ENCODE measurements at places on chromosomes 5 and 9.

DNA sequence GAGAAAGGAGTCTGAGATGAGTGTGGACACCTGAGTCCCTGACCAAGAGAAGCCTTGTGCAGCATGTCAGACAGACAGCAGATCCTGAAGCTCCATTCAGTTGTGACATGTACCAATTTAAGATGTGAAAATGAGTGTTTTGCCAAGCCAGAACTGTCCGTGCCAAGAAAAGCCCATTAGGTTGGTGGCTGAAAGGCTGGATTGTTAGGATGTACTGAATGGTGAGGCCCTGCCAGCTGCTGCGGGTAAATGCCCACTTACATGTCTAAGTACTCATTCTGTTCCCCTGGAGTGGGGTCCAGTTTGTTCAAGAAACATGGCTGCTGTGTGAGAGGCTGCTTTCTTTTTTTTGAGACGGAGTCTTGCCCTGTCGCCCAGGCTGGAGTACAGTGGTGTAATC is 14.6 kb downstream of the DAPK1 start:
- no peak for DNase-seq

GRCh38 chr5:101605700-101606099 is 690.4 kb downstream of the SLCO4C1 start:
- no peak for DNase-seq

DNA sequence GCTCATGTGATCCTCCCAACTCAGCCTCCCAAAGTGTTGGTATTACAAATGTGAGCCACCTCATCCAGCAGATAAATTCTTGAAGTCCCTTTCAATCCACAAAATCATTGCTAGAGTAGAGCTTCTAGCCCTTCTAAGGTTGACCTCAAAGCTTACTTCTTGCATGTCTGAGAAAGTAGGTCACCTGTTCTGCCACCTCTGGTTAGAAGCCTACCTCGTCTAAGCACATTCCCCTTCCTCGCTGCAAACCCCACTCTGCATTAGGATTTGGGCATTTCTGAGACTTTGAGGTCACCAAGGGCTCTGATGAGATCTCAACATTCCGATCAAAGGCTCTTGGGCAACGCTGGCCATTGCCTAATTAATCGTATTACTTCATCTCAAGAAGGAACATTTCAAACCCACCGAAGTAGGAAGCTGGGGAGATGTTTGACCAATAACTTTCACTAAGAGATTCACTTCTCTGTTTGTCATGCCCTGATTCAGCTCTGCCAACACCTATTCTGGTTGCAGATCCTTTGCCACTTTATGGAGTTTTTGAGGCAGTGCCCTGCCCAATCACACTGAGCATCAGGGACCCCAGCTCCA is 8.6 kb downstream of the ADAM19 start:
- no peak for DNase-seq

- peak; percentile 44 for DNase-seq
These were observed 29.3 kb upstream of the UBE2QL1 start for GRCh38 chr5:6419340-6419852.

GRCh38 chr9:95100071-95100627 is 217.4 kb downstream of the FANCC start:
- DNase-seq, result peak; percentile 54

DNA sequence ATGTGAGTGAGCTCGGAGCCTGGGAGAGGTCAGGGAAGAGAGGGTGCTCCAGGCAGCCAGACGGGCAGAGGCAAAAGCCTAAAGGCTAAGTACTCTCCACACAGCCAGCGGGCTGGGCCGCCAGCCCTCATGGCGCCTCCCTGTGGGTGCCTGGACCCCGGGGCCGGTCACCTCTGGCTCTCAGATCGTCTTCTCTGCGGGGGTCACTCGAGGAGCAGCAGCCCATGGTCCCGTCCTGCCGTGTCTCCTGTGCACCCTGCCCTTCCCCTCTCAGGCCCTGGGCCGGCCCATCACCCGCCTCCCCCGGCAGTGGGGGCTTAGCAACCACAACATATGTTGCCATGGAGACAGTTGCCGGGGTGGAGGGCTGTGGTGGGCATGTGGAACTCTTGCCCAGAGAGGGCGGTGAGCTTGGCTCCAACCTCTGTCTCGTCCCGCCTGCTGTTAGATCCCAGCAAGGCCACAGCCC is 4.2 kb downstream of the AK1 start:
- no peak for DNase-seq

- no peak for DNase-seq
These were observed 630.6 kb upstream of the SEMA6A start for GRCh38 chr5:117204926-117205869.

- peak; percentile 78 for DNase-seq
These were observed 620.3 kb upstream of the WWC1 start for GRCh38 chr5:167671176-167671575.

GRCh38 chr9:123945532-123945931 is 15.6 kb upstream of the DENND1A start:
- no peak for DNase-seq

DNA sequence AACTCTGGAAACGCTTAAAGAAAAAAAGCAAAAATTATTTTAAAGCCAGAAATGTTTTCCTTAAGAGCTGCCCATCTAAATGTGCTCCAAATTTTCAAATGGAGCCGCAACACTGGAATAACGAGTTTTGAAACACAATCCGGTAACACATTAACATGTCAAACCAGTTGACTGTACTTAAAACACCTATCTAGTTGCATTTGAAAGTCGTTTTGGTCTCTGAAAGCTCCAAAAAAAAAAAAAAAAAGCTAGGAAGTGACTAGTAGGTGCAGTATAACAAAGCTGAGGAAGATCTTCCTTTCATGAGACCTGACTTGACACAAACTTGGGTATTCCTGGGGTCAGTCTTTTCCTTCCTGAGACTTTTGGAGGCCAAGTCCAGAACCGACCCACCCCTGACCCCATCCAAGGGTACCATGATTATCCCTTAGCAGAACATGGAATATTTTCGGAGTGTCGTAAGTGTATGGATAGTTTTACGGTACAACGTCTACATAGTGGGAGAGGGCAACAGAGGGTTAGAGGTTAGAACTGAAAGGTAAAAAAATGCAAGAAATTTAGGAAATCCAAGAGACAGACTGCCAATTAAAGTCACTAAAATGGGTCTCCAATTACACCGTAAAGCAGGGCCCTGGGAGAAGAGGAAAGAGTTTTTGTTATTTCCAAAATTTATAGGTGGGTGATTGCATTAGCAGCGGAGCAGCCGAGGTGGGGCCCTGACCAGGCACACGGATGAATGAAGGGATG is 812 bp downstream of the CETN3 start:
- no peak for DNase-seq

DNA sequence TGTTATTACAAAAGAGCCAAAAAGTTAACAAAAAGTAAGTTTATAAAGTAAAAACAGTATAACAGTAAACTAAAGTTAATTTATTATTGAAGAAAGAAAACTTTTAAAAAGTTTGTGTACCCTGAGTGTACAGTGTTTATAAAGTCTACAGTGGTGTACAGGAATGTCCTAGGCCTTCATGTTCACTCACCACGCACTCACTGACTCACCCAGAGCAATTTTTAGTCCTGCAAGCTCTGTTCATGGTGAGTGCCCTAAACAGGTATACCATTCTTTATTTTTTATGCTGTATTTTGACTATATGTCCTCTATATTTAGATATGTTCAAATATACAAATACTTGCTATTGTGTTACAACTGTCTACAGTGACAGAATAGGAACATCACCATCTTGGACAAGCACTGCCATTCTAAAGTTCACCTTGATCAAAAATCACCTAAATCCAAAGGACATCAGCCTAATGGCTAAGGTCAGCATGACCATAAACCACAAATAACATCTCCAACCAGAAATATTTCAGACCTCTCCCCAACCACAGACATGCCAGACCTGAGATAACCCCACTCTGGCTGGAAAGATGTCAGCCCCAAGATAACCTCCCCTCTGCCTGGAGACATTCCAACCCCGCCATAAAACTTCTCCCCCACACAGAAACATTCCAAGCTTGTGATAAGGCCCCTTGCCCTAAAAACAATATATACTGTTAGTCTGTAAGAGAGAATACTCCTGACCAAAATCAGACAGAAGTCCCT is 56.1 kb downstream of the AGXT2 start:
- DNase-seq, result peak; percentile 23

DNA sequence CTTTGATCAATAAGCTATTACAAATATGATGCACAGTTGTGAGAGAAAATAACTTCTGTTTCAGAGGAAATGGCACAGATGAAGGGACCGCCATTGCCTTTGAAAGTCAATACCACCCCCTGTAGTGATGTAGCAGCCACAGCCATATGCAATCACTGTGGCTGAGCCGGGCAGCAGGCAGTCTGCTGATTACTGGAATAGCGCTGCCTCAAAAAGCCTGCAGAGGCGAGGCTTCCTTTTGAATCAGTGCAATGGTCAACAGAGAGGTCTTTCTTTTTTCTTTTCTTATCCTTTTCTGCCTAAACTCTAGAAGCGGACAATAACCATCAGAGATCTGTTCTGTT is 265.1 kb upstream of the TAS2R1 start:
- DNase-seq, result no peak

GRCh38 chr5:561408-561807 is 37.2 kb upstream of the SLC9A3 start:
- DNase-seq, result no peak

- no peak for DNase-seq
These were observed 74.7 kb upstream of the IFNE start for GRCh38 chr9:21556581-21557427.

GRCh38 chr9:137509198-137509597 is 41.0 kb downstream of the PNPLA7 start:
- DNase-seq, result no peak

DNA sequence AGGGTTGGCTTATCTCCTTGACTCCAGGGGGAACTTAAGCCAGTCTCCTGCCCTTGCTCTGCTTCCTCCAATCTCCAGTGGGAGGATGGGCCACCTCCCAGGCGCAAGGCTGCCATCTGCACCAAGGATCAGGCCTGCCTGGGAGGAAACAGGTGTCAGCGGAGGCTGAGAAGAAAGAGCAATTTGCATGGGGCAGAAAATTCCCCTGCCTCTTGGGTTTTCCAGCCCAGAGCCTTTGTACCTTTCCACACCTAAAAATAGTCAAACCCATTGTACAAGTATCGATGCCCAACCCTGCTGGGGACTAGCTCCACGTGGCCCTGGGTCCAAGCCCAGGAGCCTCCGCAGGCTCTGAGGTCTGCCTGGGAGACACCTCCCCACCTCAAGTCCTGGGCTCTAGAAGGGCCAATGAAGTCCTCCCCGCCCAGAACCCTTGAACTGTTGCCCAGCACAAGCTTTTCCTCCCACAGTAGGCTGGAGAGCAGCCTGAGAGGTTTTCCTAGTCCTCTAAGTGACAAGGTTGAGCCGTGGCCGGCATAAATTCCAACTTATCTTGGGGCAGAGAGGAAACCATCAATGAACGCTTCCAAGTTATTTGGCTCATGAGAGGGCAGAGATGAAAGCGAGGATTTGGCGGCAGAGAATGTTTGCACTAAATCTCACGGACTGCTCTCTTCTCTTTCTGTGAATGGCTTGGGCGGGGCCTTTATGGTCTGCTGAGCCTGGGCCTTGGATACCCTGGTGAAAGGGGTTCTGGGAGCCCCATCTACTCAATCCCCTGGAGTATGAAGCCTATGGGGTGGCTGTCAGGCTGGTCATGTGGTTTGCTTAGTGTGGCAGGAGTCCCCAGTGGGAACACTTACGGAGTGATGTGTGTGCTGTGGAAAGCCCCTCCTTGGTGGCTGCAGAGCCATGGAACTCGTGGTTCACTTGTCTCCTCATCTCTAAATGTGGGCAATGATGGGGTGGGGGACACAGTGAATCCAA is 15.6 kb downstream of the JADE2 start:
- no peak for DNase-seq

- DNase-seq, result no peak
These were observed 201.6 kb downstream of the DCP2 start for GRCh38 chr5:113178073-113178779.

DNA sequence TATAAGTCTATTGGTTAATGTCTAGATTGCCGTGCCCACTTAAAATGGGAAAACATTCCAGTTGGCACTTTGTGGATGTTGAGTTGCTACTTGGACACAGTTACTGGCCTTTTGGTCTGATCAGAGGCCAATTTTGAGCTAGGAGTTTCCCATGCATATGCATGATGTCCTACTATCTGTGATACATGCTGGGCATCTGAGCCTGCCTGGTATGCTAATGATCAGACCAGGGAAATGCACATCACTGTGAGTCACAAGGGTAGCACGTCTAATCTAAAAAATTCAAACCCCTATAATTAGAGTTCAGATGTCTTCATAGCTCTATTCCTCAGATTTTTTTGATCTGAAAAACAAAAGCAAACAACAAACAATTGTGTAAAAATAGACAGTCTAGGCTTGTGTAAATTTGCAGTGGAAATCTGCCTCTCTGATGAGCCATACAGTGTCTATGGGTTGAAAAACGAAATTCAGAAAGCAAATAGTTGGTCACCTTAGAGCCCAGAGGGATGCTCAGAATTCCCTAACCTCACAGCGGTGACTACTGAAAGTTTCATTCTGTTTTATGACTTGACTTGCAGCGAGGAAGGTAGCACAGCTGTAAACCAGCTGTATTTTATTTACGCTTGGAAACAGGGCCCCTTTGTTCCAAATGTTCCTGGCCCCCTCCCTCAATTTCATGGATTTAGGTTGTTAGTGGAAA is 37.3 kb downstream of the PALM2AKAP2 start:
- peak; percentile 71 for DNase-seq

DNA sequence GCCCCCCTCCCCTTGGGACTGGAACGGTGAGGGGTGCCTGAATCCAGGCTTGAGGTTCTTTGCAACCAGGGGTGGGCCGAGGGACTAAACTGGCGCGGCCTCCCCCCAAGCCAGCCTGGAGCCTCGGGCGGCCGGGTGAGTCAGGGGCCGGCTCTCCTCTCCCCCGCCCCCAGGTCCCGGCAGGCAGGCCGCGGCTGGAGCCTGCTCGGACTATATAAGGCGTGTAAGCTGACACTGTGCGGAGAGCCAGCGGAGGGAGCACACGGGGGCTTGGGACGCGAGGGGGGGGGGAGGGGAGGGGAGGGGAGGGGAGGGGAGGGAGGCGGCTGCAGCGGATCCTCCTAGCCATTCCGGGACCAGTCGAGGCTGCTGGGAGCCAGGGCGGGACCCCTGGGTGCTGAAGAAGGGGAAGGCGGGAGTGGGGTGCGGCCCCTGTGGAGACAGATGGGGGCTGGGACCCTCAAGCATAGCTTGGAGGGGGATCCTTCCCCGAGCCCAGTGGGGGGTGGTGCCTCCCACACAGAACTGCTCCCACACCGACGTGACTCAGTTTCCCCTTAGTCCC is 595 bp downstream of the PDLIM7 start:
- DNase-seq, result peak; percentile 98

DNA sequence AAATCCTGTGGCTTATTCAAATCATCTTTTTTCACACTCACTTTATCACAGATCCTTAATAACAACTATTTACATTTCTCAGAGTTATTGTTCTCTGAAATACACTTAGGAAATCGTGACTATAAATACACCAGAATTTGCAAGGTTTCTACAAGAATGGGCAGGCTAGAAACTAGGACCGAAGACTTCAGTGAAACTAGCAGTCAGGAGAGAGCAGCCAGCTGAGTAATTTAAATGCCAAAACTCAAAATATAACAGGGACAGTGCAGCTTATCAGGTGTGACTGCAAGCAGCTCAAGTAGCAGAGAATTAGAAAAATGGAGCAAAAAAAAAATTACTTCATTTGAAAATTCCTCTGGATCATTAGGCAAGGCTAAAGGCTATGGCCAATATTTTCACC is 719.3 kb upstream of the ZNF608 start:
- no peak for DNase-seq

Measured in fibroblast of skin of abdomen (primary cell).